ENCODE measurements at places on chromosomes 1 and 21. TPM values are rescaled to one million over a fixed set of nuclear protein-coding genes. Genes with fewer than 3 reads are reported as not detected.

The FAM110D gene
- 0.23 TPM for total RNA-seq

The ALG14 gene
- total RNA-seq, result 10.9 TPM

The S100A16 gene
- total RNA-seq, result 122 TPM

The LMOD1 gene
- 80.5 TPM for total RNA-seq

The VANGL2 gene
- total RNA-seq, result 8.0 TPM

The IL24 gene
- total RNA-seq, result not detected

DNA sequence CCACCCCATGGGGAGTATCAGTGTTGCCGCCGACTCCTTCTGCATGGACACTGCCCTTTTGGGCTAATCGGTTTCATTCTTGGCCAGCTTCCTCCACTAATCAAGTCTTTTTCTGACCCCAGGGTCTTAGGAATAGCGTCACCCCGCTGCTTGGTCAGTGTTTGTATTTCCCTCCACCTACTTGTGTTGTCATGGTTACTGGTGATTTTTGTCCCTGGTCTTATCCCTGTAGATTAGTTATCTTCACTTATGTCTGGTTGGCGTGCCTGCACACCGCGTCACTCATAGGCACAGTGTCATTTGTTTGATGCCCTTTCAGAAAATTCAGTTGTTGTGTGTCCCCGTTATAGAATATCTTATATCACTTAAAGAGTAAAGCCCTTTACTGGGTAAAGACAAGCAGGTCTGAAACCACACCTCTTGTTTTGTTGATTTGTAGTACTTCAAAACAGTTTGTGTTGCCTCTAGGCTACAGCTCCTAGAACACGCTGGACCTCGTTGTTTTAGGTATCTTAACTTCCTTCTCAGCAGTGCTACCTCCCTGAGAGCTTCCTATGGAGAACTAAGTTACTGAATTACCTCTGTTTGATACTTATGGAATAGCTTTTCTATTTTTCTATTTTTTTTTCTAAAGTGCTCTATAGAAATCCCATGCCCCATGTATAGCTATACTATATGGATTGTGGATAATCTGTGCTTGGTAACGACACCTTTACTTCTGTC, 868 bp downstream of the PPP1R12B start:
- DNase-seq, result no peak
- H3K4me1 ChIP-seq, result peaks cover 21% of the 10 kb centered on the region
- H3K27ac ChIP-seq, result peak overlapping the region; percentile 98
- H3K27me3 ChIP-seq, result no peaks in the 10 kb centered on the region
- no peaks in the 10 kb centered on the region for H3K36me3 ChIP-seq

DNA sequence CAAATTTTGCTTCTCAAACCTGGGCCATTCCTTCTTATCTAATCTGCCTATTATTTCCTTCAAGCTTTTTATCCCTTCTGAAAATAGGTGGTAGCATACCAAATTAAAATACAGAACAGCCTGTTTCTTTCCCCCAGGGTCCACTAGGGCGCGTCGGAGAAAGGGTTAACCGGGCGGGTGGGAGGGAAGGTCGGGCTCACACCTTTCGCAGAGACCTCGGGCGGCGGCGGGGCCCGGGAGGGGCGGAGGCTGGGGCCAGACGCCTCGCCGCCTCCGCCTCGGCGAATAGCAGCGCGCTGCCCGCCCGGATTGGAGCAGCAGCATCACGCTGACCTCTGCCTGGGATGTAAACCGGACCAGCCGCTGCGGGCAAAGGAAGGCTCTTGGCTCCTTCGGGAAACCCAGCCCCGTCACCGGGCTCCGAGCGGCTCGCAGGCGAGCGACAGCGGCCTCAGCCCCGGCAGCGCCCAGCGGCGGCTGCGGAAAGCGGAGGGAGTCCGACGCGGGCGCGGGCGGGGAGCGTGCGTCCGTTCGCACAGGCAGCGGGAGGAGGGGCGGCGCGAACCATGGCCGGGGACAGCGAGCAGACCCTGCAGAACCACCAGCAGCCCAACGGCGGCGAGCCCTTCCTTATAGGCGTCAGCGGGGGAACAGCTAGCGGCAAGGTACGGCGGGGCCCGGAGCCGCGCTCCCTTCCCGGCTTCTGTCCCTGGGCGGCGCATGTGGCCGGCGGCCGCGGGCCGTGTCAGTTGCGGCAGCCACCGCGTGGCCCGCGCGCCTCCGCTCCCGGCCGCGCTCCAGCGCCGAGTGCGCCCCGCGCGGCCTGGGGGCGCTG, at the start of gene UCK2:
Gene UCK2, plus strand, starts transcription at position 347 of the 835 bp plus-strand sequence. Its CDS starts 220 bp downstream, at position 567.
- H3K36me3 ChIP-seq, result no peaks in the 10 kb centered on the region
- DNase-seq, result peak; percentile 95
- peaks cover 25% of the 10 kb centered on the region for H3K4me1 ChIP-seq
- H3K4me3 ChIP-seq, result peak within 1 kb of the TSS; percentile 91
- no peaks in the 10 kb centered on the region for H3K27me3 ChIP-seq

GRCh38 chr1:89631816-89632656, 884 bp upstream of the LRRC8C start:
- H3K27me3 ChIP-seq, result no peaks in the 10 kb centered on the region
- no peak for DNase-seq
- peak overlapping the region; percentile 85 for H3K4me3 ChIP-seq
- H3K27ac ChIP-seq, result peak overlapping the region; percentile 77
- peaks cover 24% of the 10 kb centered on the region for H3K4me1 ChIP-seq
- no peaks in the 10 kb centered on the region for H3K36me3 ChIP-seq

DNA sequence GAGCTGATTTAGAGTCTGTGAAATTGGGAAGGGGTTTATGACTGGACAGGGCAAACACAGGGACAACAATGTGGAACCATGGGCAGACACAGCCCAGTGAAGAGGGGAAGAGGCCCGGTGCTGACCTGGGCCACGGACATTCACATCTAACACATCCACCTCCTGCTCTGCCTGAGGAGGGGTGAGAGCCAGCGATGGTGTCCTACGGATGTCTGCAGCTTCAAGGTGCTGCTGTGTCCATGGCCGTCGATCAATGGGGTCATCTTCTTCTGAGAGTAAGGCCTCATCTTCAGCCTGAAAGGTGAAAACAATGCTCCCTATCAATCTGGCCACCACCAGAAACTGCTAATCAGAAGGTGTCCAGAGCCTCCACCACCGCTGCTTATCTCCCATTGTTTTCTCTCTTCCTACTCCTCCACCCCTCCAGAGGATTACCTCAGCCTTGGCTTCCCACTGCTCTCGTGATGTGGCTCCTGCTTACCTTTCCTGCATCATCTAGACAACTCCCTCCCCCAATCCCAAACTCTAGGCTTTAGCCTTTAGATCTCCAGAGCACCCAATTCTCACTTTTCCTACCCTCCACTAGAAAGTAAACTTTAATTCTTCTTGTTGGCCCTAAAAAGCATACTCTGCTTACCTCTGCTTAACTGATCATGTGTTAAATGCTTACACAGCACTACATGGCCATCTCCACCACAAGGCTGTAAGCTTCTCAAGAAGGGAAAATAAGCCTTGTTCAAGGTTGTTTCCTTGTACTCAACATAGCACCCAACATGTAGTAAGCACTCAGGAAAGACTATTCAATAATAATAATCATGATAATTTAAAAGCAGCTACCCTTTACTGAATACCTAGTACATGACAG, 24.0 kb upstream of the ADAM30 start:
- no peaks in the 10 kb centered on the region for H3K27me3 ChIP-seq
- H3K4me1 ChIP-seq, result peaks cover 4% of the 10 kb centered on the region
- no peak for DNase-seq
- H3K36me3 ChIP-seq, result peaks cover 79% of the 10 kb centered on the region
- no peak overlapping the region for H3K4me3 ChIP-seq
- H3K27ac ChIP-seq, result no peak overlapping the region

DNA sequence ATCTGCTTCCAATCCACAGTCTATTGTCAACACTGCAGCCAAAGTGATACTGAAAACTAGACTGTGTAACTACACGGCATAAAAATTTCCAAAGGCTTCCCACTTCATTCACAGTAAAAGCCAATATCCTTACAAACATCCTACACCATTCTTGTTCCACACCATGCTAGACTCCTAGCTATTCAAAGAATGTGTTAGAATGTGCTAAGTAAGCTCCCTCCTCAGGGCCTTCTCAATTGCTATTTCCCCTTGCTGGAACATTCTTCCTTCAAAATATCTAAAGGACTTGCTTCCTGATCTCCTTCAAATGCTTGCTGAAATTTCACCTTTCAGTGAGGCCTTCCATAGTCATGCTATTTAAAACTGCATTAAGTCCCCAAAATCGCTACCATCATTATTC, 228.1 kb downstream of the AKT3 start:
- no peaks in the 10 kb centered on the region for H3K27me3 ChIP-seq
- H3K4me3 ChIP-seq, result no peak overlapping the region
- H3K36me3 ChIP-seq, result peaks cover 29% of the 10 kb centered on the region
- H3K4me1 ChIP-seq, result peaks cover 39% of the 10 kb centered on the region

DNA sequence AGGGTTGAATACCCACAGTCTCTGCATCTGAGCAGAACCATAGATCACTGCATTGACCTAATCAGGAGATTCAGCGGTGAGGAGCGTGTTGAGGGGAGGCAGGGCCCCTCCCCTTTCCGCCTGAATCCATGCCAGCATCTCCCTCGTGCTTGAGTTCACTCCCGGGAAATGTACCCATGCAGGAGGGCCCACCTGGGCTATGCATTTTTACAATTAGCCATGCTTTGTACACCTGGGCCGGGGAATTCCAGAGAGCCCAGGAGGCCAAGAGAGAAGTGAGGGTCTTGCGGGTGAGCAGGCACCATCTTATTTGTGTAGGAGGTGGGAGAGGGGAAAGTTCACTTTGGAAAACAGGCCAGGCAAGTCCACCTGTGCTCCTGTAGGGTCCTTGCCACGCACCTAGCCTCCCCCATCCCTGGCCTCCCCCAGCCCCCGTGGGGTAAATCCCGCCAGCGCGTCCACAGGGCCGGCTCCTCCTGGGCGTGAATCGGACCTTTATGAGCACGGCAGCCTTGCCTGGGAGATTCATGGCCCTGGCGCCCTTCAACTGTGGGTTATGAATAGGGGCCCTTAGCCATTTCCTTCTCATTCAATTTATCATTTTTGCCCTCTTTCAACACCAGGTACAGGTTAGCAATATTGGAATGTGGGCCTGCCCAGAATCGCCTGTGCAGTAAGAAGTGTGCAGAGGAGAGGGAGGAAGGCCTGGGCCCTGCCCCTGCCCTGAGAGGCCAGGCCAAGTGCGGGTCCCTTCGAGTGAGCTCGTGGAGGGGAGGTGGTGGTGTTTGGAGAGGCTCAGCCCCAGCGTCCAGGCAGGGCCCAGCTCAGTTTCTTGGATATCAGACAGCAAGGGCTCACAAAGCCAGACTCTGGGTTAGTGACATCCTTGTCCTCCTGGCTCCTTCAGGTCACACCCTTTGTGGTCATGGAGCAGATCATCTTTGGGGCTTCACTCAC, 84.4 kb upstream of the ACTRT2 start:
- no peaks in the 10 kb centered on the region for H3K4me1 ChIP-seq
- H3K27ac ChIP-seq, result no peak overlapping the region
- H3K36me3 ChIP-seq, result no peaks in the 10 kb centered on the region
- no peak overlapping the region for H3K4me3 ChIP-seq

- no peak overlapping the region for H3K27ac ChIP-seq
- H3K36me3 ChIP-seq, result no peaks in the 10 kb centered on the region
- peaks cover 55% of the 10 kb centered on the region for H3K4me1 ChIP-seq
Observed at GRCh38 chr1:211736351-211736915, 61.0 kb upstream of the NEK2 start.
